Activated CD4-positive, alpha-beta T cell treated with anti-CD3 and anti-CD28 coated beads for 36 hours (primary cell): ENCODE measurements at places on chromosomes 4 and X. TPM values are rescaled to one million over a fixed set of nuclear protein-coding genes. Genes with fewer than 3 reads are reported as not detected.

DNA sequence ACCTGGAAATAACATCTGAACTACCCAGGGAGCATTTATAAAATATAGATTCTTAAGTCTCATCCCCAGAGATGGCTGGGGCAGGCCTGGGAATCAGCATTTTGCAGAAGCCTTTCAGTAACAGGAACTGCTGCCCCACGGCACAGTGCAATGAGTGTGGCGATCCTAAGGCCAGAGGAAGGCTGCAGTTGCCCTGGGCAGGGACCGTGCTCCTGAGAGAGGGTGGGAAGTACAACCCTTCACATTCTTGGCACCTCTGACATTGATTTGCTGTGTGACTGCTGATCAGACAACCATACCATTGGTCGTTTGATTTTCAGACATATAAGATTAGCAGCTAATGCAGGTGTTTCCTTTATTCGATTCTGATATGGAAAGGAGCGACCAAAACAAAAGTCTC is 233.6 kb downstream of the STIM2 start:
- DNase-seq: no peak

DNA sequence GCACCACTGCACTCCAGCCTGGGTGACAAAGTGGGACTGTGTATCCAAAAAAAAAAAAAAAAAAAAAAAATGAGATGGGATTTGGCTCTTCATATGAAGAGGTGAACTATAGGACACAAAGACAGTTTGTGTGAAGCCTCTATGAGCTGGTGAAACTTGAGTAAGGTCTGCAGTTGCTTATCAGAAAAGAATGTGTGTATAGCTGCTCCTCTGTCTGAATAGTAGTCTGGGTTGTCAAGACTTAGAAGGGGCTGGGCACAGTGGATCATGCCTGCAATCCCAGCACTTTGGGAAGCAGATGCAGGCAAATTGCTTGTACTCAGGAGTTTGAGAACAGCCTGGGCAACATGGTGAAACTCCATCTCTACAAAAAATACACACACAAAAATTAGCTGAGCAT is 82.8 kb downstream of the ARSF start:
- no peak for DNase-seq

The CD99L2 gene
- 9.6 TPM for total RNA-seq

- DNase-seq: no peak
Measured at GRCh38 chr4:40572692-40573310, 56.9 kb downstream of the RBM47 start.

DNA sequence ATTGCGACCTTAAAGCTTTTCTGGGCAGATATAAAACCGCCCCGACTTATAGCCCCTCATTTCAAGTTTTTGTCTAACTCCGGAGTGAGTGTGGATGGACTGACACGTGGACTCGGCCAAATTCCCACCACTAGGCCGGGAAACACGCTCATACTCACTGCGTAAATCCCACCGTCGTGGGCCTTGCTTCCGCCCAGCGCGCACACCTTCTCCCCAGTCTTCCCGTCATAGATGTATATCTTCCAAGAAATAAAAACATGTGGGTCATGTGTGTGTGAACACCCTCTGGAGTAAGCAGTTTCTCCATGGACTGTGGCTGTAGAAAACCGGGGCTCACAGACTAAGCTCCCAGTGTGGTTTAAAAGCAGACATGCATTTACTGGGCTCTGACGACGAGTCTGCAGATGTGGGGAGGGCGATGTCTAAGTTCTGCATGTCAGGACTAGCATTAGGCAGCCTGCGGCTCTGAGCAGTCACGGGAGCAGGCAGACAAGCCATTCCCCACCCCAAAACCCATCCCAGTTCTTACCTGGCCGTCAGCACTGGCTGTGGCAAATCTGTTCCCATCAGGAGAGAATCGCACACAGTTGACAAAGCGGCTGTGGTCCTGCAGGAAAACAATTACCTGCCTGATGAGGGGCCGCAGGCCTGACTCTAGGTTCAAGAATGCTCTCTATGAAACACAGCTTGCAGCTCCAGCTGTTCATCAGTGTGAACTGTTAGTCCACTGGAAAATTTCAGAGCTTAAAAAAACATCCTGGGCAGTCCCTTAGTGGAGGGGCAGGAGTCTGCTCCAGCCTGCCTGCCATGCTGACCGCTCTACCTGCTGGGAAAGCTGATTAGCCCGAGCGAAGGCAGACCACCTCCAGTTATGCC is 28.2 kb downstream of the WDR1 start:
- DNase-seq: no peak

The PNCK gene
- total RNA-seq: 0.71 TPM

GRCh38 chr4:148162519-148162918 is 279.7 kb downstream of the NR3C2 start:
- DNase-seq: no peak

GRCh38 chr4:175806727-175807126 is 5.3 kb downstream of the GPM6A start:
- DNase-seq: no peak

DNA sequence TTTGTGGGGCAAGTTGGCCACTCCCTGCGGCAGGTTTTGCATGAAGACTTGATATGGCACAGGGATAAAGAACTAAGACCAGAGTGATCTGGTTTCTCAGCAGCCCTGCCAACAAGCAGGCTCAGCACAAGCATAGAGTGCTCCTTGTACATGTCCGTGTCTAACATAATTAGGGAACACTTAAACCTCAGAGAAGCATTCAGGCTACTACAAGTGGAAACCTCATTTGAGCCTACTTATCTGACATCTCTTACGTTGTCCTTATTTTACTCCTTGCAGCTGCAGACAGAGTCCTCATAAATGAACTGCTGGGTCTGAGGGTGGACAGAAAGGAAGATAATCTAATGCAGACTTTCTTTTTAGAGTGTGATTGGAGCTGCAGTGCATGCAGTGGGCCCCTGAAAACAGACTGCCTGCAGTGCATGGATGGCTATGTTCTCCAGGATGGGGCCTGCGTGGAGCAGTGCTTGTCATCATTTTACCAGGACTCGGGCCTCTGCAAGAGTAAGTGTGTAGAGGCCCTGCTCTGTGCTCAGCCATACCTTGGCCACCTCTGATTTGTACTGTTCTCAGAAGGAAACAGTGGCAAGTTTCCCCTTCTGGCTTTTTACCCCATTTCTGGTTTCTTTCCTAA is 179.1 kb upstream of the ANXA3 start:
- DNase-seq: no peak

- DNase-seq: no peak
Measured at GRCh38 chr4:2583092-2583491, 46.6 kb downstream of the FAM193A start.

DNA sequence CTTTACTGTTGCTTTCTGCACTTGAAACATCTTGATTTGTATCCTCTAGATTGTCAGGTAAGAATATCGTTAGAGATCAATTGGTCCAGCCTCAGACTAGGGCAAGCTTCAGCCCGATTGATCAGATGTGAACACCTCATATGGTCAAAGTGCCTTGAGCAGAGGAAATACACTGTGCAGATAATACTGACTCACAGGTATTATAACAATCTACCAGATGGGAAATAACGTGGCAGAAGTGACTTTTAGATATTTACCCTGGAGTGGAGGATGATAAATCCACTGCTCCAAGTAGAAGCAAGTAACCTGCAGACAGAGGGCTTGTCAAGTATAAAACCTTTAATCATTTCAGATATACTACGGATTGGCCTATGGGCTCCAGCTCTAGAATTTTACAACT is 17.9 kb downstream of the VEGFC start:
- DNase-seq: no peak

The NDST3 gene
- total RNA-seq: not detected

DNA sequence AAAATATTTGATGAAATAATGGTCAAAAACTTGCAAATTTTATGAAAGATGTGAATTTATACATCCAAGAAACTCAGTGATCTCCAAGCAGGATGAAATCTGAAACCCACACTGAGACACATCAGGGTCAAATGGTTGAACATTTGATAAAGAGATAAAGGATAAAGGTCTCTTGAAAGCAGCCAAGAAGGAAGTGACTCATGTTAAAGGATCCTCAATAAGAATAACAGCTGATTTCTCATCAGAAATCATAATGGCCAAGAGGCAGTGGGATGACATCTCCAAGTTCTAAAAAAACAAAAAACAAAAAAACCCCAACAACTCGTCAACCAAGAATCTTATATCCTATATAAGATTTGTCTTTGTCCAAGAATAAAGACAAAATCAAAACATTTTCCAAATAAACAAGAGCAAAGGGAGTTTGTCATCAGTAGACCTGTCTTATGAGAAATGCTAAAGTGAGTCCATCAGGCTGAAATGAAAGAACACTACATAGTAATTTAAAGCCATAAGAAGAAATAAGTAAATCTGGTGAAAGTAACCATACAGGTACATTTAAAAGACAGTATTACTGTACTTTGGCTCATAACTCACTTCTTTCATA is 121.7 kb downstream of the PDS5A start:
- DNase-seq: no peak
